ENCODE measurements at places on chromosomes 2 and 18.

GRCh38 chr2:240125742-240126141 is 10.4 kb downstream of the COPS9 start:
- no peak for DNase-seq

GRCh38 chr2:19675003-19675629 is 226.7 kb downstream of the TTC32 start:
- no peak for DNase-seq

GRCh38 chr18:52219102-52219501 is 120.9 kb upstream of the DCC start:
- DNase-seq, result no peak

- DNase-seq, result no peak
Measured at GRCh38 chr2:60549238-60549927, 4.1 kb downstream of the BCL11A start.

DNA sequence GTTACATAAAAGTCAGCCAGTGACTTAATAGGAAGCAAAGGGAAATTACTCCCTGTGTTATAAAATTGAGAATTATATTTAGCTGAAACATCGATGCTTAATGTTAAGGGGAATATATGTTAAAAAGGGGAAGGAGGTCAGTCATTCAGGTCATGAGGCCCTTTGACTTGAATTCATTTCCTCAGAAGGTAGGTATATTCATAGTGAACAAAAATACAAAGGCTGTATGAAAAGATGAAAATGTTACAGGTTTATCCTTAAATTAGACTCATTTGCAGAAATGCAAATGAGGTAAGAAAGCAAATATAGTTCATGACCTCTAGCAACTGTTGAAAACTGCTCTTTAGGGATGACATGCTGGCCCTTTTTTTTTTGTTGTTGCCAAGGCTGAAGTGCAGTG is 20.8 kb downstream of the MSH6 start:
- no peak for DNase-seq

- DNase-seq, result no peak
Measured at GRCh38 chr2:102137138-102137537, 5.4 kb upstream of the IL1R1 start.

GRCh38 chr2:72145289-72145657 is 2.4 kb downstream of the CYP26B1 start:
- DNase-seq, result no peak

- DNase-seq, result no peak
Measured at GRCh38 chr2:182999348-183000028, 38.8 kb downstream of the NCKAP1 start.

GRCh38 chr2:28086611-28087010 is 196.1 kb downstream of the BABAM2 start:
- DNase-seq, result no peak

DNA sequence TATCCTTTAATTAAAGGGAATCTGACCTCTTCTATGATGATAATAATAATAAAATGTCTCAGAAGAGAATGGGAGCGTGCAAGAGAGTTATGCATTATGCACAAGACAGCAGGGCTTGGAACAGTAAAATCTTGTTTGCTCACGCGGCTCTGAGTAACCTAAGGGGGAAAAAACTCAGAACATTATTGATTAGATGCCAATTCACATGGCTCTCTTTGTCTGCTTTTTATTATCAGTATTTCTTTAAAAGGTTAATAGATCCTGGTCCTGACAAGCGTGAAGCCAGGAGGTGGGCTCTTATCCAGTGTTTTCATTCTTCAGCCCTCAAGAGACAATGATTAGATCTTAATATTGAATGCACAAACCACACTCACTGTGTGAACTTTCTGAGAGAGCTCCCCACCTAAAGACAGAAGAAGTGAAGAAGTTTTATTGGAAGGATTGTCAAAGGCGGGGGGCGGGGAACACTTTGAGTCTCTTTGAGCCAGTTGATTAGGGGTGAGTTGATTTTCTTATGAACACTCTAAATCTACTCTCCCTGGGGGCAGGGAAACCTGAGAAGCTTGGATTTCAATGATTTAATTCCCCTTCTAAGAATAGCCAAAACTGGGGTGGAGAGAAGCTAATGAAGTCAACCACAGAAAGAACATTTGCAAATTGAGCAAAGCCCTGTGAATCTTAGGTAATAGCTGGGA is 127.5 kb upstream of the CTAGE1 start:
- no peak for DNase-seq

DNA sequence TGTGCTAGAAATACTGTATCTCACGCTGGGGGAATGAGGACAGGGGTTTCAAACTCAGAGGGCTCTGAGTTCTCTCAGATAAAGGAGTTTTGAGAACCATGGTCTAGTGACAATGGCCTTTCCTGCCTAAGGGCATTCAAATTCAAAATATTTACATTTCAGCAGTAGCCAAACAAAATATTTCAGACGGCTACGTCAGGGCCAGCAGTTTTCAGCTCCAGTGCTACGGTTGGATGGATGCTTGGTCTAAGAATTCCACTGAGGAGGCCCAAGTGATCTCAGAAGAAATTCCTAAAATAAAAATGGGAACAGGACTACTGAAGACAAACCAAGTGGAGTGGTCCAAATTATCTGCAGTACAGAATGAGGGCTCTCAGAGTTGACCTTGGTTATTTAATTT is 41.1 kb upstream of the SCG2 start:
- no peak for DNase-seq
